ENCODE measurements at places on chromosomes 16 and 17.

DNA sequence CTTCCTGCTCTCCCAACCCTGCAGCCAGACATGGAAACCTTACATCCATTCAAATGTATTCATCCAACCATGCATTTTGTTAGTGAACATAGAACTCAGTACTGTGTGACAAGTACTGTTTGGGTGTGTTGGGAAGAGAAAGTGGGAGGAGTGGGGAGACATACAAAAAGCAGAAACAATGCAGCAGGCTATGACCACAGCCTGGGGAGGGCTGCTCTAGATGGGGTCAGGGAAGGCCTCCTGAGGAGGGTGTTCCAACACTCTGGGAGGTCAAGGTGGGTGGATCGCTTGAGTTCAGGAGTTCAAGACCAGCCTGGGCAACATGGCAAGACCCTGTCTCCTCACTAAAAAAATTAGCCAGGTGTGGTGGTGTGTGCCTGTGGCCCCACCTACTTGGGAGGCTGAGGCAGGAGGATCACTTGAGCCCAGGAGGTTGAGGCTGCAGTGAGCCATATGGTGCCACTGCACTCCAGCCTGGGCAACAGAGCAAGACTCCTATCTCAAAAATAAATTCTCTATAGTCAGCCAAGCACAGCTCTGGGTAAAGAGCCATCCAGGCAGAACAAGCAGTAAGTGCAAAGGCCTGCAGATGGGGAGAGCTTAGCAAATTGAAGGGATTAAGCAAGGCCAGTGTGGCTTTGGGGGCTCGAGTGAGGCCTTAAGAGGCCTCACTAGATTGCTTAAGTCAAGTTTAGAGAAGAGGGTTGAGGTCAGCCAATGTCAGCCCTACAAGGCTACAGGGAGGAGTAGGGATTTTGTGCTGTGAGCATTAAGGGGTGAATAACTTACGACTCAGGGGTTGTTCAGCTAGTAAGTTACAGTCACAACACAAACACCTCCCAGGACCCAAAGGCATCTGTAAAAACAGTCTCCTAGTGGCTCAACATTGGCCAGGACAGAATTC is 5.5 kb downstream of the SLC13A2 start:
- DNase-seq: no peak

GRCh38 chr17:80339118-80339517 is 75.8 kb upstream of the ENDOV start:
- no peak for DNase-seq

DNA sequence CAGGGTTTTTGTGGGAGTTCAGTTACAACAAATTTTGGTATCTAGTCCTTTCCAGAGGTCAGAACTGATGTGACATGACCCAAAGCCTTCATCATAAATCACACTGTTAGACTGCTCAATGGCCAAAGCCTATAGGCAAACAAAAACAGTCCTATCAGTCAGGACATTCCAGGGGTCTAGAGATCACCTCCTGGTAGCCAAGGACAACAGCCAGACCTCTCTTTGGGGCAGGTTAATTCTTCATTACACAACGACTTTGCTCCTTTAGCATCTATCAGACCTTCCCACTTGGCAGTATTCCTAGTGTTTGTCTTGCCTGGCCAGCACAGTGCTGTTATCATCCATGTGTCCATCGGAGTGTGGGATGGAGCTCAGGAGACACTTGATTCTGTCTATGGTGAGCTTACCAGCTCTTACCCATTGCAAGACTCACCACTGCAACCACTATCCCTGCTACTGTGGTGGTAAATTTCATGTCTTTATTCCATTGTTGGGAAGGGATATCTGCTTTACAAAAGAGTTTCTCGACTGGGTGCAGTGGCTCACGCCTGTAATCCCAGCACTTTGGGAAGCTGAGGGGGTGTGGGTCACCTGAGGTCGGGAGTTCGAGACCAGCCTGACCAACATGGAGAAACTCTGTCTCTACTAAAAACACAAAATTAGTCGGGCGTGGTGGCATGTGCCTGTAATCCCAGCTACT is 95.5 kb upstream of the DHX40 start:
- no peak for DNase-seq

GRCh38 chr17:72033334-72033733 is 87.5 kb upstream of the SOX9 start:
- no peak for DNase-seq

- no peak for DNase-seq
Observed at GRCh38 chr16:12547608-12547922, 256.1 kb downstream of the CPPED1 start.

GRCh38 chr16:66930189-66930588 is 4.0 kb downstream of the CIAO2B start:
- DNase-seq: no peak
